ENCODE measurements at places on chromosomes 11 and 22.

GRCh38 chr11:88831303-88831890, 234.4 kb downstream of the GRM5 start:
- no peak for DNase-seq

GRCh38 chr22:49765091-49765771, 62.4 kb downstream of the BRD1 start:
- no peak for DNase-seq

DNA sequence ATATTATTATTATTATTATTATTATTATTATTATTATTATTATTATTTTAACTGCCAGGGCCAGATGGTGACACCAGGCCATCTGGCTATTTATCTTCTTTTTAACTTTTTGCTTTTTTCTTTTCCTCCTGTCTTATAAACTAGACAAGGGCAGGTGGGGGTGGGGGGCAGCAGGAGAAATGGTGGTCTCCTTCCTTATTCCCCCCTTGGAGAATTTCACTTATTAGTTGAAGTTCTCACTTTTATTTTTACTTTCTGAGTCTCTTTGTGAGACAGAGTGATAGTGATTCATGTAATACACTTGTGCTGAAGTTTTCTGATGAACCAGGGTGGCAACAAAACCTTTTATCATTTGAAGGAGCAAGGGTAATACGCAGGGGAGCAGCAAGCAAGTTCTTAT, 96.3 kb upstream of the ALKBH3 start:
- no peak for DNase-seq

GRCh38 chr11:30346068-30346688, 23.3 kb downstream of the ARL14EP start:
- DNase-seq = no peak

- DNase-seq = no peak
Observed at GRCh38 chr11:107665018-107665417, 46.8 kb downstream of the SLN start.

DNA sequence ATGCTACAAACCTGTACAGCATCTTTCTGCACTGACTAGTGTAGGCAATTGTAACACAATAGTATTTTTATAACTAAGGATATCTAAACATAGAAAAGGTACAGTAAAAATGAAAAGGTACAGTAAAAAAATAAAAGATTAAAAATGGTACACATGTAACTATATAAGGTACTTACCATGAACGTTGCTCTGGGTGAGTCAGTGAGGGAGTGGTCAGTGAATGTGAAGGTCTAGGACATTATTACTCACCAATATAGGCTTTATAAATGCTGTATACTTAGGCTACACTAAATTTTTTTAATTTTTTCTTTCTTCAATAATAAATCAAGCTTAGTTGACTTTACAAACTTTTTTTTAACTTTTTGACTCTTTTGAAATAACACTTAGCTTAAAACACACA, 59.9 kb downstream of the EIF3M start:
- DNase-seq = no peak

GRCh38 chr11:106503901-106504300, 426.4 kb downstream of the AASDHPPT start:
- no peak for DNase-seq

DNA sequence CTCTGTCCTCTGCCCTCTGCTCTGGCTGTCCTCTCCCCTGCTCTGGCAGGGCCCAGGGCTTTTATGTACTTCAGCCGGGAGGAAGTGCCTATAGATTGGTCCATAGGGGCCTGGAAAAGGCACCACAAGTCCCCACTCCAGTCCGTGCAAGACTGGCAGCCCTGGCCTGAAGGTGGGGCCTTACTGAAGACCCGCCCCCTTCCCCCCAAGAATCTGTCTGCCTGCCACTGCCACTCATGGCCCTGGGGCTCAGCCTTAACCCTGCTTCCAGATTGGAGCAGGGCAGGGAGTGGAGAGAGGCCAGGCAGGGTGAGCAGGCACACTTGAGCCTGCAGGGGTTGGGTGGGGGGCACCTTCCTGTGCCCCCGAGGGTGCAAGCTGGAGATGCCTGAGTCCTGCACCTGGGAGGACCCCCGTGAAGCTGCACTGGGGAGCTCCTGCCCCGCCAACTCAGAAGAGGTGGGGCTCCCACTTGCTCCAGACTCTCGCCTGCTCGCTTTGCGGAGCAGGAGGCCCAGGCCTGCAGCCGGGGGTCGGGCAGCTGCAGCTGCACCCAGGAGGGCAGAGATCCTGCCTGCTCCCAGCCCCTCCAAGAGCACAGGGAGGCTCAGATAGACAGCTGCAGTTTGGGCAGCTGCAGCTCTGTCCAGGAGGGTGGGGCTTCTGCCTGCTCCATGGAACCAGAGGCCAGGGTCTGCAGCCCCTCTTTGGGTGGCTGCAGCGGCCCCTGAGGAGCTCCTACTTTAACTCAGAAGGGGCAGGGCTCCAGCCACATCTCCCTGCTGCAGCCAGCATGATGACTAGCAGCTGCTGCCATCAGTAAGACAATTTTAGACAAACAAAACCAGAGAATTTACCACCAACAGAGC, 51.0 kb upstream of the SC5D start:
- DNase-seq = no peak

- DNase-seq = peak; percentile 32
Observed at GRCh38 chr22:20205964-20206708, 55.3 kb upstream of the CCDC188 start.

DNA sequence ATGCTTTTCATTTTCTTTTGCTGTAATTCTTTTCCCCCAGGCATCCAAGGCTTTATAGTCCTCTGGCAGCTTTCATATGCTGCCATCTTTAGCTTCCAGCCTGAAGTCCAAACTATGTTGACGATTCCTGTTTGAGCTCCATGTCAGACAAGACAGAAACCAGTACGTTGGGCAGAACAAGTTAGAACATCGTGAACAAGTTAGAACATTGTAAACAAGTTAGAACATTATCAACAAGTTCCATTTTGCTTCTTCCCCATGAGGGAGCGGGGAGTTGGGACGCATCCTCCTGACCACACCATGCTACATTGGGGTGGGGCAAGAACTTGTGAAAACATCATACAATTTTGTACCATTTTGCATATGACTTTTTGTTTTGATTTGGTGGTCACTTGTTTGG, 23.9 kb downstream of the GLB1L2 start:
- no peak for DNase-seq

DNA sequence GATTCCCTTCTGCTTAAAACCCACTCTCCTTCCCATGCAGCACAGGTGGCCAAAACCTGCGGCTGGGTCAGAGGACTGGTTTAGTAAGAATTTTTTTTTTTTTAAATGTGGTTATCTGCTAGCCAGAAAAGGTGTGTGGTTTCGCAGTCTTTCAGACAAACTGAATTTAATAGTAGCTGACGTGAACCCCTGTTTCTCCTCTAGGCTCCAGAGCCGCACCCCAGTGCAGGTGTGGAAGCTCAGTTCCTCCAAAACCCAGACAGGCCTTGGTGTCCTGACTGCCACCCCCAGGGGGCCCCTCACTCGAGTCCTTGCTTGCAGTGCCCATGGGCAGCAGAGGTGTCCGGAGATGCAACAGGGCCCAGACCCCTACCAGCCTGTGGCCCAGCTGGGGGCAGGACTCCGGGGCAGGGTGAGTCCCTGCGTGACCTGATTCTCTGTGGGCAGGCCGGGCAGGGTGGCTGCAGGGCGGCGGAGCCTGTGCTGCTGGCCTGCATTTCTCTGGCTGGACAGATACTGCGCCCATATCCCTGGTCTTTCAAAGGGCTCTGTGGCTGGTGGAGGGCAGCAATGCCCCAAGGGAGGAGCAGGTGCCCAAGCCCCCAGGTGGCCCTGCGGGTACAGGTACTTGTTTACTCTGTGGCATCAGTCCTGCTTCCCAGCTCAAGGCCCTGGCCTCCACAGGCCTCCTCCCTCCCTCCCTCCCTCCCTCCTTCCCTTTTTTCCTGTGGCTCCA, 15.2 kb downstream of the KCNQ1 start:
- no peak for DNase-seq

- DNase-seq = no peak
Observed at GRCh38 chr11:130480186-130480585, 31.7 kb downstream of the ADAMTS15 start.

DNA sequence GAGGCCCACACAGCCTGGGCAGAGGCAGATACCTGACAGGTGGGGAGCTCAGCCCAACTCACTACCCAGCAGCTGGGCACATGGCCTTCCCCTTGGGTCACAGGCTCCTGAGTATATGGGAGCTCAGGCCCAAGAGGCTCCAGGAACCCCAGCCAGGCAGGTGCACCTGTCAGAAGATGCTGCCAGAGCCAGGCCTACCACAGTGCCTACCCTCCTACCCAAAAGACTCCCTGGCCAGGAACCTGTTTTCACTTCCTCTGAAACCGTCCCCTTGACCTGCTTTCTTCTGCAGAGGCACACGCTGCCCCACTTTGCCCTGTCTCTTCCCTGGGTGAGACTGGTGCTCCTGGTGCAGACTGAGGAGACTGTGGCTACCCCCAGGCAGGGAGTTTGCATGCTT, 2.9 kb downstream of the CHID1 start:
- DNase-seq = no peak

DNA sequence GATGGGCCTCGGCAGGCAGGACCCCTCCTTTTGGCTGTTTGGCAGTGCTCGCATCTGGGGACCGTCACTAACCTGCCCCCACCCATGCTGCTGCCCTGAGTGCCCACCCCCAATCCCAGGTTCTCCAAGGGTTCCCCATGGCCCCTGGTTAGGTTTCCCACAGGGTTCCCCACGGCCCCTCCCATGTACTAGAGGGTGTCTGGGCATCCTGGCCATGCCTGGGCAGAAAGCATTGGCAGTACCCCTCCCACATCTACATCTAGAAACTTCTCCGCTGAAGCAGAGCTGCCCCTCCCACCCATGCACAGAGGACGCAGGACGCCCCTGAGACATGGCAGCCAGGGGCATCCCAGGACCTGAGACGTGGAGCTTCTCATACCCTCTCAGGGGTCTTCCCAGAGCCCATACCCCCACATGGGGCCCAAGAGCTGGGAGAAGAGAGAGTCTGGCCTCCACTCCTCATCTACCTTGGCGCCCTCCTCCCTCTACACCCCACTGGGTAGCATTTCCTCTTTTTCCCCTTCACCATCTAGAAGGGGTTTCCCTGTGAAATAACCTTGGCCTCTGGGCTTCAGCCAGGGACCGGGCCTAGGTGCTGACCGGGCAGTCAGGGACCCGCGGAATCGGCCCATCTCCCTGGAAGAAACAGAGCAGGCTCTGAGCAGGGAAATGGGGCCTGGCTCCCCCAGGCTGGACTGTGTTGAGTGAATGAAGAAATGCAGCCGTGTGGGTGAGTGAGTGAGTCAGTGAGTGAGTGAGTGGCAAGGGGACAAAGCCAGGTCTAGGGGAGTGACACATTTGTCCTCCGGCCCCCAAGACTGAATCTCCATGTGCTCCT, 987.3 kb downstream of the BRD1 start:
- DNase-seq = no peak

DNA sequence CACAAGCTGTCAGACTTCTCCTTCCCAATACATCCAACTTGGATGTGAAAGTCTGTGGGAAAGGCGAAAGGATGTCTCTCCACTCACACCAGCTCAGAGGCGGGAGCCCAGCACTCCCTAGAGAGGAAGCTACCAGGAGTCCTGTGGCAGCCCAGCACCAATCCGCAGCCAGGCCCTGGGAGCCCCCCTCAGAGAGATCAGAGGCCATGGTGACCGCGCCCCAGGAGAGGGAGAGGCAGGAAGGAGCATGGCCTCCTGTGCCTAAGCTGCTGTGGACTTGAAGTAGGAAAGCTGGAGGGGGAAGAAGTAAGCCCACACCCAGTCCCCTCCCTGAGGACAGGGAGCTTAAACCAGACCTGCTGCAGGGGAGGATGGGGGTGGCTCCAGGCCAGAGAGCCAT, 24.4 kb upstream of the IGSF9B start:
- no peak for DNase-seq

GRCh38 chr22:31229402-31230079, 17.4 kb downstream of the LIMK2 start:
- DNase-seq = no peak

DNA sequence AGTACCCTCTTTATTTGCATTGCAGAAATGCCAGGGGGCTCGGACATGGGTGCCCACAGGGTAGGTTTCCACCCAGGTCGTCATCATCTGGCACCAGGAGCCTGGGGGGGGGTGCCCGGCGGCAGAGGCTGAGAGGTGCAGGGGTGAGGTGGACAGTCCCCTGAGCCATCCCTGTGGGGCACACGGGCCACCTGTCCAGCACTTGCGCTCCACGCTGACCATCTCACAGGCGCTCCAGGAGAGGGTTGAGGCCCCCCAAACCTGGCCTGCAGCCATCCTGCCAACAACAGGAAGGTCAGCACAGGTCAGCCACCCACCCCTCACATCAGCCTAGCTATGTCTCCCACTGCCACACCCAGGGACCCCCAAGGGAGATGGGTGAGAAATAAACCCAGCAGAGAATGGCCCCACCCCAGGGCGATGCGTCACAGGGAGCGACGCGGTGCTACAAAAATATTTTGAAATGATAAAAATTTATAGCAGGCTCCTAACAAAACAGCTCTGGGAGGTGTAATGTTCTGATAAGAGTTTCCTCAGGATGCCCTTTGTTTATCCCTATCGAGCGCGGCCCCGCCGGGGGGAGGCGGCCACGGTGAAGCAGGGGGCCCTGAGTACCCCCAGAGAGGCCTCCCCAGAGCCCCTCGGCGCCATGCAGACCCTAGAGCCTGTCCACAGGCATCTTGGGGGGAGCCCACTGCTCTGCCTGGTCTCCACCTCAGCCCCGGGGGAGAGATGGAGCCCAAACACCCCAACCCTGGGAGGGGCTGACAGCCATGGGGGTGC, 21.0 kb upstream of the GNB1L start:
- no peak for DNase-seq

DNA sequence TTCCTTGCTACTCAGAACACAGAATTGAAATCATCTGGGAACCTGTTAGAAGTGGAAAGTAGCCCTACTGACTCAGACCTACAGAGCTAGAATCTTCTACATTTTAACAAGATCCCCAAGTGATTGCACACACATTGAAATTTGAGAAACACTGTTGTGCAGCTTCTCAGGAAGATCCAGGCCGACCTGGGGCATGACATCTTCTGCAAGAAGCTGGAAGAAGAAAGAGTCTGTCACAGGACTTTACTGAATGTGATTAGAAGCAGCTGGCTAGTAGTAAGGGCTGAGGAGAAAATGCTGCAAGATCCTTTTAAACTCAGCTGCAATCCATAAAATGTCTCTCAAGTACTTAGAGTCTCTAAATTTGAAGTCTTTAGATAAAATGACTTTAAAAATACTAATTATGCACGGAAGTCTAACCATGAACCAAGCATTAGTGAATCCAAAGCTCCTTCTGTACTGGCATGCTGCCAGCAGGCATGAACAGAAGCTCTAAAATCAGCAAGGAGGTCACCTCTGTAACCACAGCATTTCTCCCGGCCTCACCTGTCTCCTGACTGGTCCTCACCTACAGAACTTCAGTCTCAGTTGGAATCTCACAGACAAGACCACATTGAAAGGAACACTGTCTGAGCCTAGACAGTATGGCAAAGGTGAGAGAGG, 85.0 kb downstream of the SERGEF start:
- no peak for DNase-seq

- peak; percentile 78 for DNase-seq
Observed at GRCh38 chr22:43263645-43264514, 76.9 kb upstream of the TTLL12 start.

GRCh38 chr11:103907548-103908455, 128.6 kb upstream of the DDI1 start:
- DNase-seq = no peak

Data from stimulated activated CD8-positive, alpha-beta memory T cell treated with anti-CD3 and anti-CD28 coated beads, Interleukin-4, amount 100 ng/mL, for 4 hours (primary cell).